ENCODE measurements at places on chromosomes 1 and 21.

GRCh38 chr1:17791055-17791390 is 35.9 kb downstream of the ACTL8 start:
- no peak for DNase-seq

- no peak for DNase-seq
These were observed 66.8 kb downstream of the TTC3 start for GRCh38 chr21:37139902-37140301.

DNA sequence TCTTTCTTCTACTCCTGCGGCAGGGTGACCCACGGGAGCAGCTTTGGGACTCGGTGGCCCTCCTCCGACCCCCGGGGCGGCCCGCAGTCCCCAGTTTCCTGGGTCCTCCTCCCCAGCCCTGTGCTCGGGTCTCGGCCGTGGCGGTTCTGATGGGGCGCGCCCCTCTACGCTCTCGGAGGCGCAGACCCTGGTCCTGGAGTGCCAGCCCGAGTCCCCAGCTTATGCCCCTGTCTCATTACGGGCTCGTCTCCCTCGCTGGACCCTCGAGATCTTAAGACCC is 430 bp downstream of the BTG2 start:
- no peak for DNase-seq

DNA sequence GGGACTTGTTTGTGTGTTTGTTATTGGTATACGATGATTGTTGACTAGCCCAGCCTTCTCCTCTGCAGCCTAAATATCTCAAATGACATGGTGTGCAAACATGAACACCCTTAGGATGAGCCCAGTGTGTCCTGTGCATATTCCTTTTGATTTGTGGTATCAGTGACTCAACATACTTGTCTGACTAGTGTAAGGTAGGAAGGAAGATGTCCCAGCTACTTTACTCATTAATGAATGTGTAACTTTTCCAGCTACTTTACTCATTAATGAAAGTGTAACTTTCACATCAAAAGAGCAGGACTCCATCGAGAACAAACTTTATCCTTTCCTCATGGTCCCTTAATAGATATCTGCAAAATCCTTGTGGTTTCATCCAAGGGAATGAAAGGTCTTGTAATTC is 2.7 kb upstream of the ZNF692 start:
- no peak for DNase-seq

DNA sequence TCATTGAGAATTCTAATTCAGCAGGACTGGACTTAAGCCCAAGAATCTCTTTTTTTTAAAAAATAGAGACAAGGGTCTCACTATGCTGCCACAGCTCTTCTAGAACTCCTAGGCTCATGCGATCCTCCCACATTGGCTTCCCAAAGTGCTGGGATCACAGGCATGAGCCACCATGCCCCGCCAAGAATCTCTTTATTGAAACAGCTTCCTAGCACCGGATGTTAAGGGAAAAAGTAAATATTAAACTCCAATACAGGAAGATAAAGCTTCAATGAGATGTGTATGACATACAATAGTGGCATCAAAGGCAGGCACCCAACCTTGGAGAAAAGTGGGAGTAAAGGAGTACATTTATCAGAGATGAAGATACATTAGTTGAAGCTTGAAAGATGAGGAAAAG is 25.5 kb downstream of the PUM1 start:
- no peak for DNase-seq

DNA sequence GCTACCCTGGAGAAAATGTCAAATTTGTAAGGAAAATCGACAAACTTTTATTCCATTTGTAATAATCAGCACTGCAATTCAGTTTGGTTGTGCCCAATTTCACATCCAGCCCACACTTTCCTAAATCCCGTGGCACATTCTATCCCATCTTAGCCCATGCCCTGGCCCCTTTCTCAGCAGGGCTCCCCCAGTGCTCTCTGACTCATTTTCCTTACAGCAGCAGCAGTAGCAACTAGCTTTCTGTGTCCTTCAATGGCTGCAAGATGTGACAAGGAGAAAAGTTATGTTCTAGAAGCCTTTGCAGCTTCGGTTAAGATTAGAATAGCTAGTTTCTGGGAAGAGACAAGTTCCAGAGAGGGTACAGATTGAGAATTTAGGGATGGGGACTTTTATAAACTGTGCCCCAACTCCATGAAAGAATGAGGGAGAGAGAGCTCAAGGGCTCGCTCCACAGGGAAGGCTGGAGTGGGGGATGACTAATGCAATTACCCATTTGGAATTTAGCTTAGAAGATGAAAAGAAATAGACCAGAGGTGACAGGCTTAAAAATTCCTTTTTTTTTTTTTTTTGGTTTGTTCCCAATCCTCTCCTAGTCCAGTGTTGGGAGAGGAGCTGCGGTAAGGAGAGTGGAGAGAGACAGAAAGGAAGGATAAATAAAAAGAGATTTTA is 47.0 kb upstream of the POU2F1 start:
- DNase-seq = peak; percentile 40

- DNase-seq = no peak
These were observed 354.6 kb downstream of the SEC16B start for GRCh38 chr1:177615251-177615650.

- DNase-seq = peak; percentile 87
These were observed 5.8 kb upstream of the FAM167B start for GRCh38 chr1:32241001-32241763.

- DNase-seq = no peak
These were observed 35.3 kb upstream of the TENT5B start for GRCh38 chr1:27047914-27048313.

DNA sequence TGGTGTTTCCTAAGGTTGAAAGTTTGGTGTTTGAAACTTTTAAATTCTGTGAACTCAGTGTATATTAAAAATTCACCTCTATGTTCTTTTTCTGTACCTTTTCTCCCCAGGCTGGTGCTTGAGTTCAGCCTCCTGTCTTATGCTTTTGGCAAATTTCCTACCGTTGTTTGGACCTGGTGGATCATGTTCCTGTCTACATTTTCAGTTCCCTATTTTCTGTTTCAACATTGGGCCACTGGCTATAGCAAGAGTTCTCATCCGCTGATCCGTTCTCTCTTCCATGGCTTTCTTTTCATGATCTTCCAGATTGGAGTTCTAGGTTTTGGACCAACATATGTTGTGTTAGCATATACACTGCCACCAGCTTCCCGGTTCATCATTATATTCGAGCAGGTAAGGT is 24.9 kb upstream of the AXDND1 start:
- DNase-seq = no peak

DNA sequence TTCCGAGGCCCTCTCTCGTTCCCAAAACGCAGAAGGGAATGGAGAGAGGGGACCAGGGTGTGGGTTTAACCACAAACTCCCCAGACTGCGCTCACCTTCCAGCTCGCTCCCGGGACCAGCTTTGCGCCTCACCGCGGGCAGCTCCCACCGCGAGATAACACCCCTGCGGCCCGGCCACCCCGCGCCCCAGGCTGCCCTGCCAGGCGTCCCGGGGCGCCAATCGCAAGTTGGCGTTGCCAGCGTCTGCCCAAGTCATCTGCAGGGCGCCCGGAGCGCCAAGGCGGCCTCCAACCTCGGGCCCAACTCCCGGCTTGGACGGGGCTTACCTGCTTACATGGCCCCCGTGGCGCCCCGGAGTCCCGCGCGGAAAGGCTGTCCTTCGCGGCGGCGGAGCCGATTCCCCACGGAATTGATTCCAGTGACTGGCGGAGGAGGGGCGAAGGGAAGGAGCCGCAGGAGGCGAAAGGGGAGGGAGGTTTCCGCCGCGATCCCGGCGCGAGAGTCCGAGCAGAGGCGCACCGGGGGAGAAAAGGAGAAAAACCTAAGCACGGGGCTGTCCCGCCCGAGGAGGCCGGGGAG is 456 bp downstream of the PTPN14 start:
- DNase-seq = no peak

DNA sequence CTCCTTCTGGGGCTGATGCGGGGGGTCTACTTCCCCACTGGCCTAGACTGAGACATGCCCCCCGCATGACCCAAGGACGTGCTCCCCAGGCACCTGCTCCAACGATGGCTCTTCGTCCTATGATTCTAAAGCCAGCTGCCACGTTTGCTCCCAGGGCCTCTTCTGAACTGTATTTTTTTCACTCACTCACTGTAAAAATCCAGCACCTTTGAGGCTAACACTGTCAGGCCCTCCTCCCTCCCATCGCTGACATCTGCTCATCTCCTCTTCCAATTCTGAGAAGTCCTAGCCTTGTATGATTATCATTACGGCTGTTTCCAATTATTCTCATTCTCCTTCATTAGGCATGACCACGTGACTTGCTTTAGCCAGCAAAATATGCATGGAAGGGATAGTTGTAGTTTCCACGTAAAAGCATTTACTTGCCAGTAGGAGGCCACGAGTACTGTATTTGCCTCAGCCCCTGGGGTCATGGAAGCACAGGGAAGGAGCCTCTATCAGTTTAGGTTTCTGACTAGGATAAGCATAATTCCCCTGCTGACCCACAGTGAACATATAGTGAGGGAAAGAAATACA is 19.1 kb upstream of the EDN2 start:
- DNase-seq = peak; percentile 61

DNA sequence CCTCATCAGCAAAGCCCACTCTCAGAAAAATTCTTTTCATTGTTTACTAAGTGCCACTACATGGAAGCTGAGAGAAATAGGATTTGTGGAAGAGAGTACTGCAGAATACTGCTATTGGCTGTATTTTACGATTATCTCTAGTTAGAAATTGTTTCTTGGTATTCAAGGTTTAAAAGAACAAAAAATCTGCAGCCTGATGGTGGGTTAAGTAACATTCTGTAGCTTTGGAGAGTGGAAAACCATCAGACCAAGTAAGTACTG is 27.3 kb downstream of the PTTG1IP start:
- no peak for DNase-seq

DNA sequence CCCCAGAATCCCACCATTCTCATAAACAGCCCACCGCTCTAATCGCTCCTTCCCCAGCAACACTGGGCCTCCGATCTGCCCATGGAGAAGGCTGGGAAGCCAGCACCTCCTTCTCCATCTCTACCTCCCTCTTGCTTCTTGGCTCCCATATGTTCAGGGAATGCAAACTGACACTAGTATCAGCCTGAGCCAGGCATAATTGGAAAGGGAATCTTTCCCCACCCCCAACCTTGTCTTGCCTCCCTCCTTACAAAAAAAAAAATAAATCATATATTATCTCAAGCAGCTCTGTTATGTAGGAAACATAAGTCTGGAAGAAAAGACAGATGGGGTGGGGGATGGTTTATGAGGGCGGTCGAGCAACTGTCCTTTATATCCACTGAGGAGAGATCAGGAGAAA is 127.2 kb downstream of the NAV1 start:
- DNase-seq = no peak

GRCh38 chr1:190084552-190084951 is 393.1 kb downstream of the BRINP3 start:
- no peak for DNase-seq

DNA sequence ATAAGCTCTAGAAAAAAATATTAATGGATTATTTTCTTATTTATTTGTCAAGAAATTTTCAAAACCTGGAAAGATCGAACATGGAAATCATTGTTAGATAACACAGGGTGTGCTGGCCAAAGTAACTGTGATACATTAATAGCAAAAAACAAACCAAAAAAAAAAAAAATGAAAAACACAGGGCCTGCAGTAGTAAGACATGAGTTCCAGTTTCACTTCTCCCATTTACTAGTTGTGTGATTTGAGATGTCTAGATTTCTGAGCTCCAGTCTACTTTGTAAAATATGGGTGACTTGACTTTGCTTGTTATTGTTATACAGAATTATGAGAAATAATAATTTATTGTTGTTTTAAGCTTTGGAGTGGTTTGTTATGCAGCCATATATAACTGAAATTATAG is 13.6 kb downstream of the FAM177B start:
- no peak for DNase-seq

- DNase-seq = no peak
These were observed 14.9 kb downstream of the CREG1 start for GRCh38 chr1:167538657-167539056.

GRCh38 chr1:110220324-110220723 is 10.2 kb downstream of the KCNC4 start:
- DNase-seq = no peak

DNA sequence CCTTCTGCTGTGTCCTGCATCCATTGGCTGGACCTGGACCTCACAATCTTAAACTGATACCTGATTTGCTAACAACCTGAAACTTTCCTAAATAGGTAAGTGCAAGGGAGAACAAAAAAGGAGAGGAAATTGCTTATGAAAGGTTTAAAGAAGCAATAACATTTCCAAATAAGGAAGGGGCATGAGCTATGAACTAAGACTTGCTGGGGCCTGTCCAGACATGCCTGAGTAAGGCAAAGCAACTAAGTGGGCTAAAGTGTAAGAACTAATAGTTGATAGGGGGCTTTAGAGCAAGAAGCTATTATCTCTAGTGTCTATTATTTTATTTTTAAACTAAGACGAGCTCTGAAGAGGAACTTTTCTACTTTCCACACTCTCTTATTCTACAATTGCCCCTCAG is 11.6 kb downstream of the JMJD4 start:
- DNase-seq = no peak

DNA sequence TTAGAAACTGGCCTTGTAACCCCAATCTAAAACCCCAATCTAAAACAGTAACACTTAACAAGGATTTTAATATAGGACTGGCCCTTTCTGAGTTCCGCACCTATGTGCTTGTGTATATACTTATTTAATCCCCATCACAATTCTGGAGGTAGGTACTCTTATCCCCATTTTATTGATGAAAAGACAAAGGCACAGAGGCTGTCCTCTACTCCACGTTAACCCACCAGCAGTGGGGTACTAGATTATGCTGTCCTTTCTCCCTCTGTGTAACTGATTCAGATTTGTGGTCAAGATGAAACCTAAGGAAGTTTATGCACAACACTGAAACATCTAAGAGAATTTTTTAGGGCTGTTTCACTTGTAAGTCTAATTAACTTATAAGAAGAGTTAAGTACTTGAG is 175.3 kb downstream of the RERE start:
- no peak for DNase-seq

DNA sequence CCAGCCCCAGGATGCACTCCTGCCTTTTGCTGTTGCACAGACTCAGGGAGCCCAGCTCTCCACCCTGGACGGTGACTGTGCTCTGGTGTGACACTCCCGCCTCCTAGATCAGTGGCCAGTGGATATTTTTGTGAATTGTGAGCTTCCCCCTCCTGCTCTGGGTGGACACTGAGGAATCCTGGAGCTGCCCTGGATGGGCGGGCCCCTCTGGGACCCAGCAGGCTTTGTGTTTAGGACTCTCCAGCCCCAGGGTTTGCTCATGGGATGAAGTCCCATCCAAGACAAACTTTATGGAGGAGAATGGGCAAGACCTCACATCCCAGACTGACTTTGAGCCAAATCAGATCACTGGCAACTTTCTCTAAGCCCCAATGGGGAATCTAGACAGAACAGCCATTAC is 16.1 kb downstream of the SLC6A9 start:
- no peak for DNase-seq

- DNase-seq = no peak
These were observed 3.1 kb upstream of the CDKN2C start for GRCh38 chr1:50966991-50967390.

Data from retina (tissue), 1 donor.